ENCODE measurements at places on chromosomes 2 and 18. TPM values are rescaled to one million over a fixed set of nuclear protein-coding genes. Genes with fewer than 3 reads are reported as not detected.
A peak's percentile ranks its signal among the peaks of the same experiment; 100 is the strongest.

The ICA1L gene
- total RNA-seq, result 56.8 TPM

The REG3G gene
- 0.35 TPM for total RNA-seq

DNA sequence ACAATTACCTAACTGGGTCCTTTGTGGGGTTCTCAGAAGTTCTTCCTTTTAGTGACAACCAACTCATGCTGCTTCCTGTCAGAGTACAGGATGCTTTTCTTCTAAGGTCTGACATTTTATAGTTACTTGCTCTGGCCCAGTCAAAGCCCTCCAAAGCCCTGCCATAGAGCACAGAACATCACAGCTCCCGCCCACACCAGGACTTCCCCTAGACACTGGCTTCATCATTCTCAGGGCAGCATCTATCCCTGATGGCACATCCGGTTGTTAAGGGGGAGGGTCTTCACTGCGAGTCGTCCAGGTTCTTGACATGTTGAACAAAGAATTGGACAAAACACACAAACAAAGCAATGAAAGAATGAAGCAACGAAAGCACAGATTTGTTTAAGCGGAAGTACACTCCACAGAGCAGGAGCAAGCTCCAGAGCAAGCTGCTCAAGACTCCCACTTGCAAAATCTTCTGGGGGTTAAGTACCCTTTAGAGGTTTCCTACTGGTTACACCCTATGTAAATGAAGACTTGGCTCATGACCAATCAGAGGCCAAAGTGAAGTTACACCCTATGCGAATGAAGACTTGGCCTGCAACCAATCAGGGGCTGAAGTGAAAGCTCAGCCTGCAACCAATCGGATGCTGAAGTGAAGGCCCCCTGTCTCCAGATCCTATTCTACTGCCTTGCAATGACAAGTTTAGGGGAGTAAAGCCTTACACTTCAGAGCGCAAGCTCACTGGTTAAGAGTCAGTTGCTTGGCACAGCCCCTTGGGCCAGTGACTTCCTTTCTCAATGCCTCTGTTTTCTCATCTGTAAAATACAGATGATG is 79.0 kb downstream of the HDAC4 start:
- no peak overlapping the region for H3K4me3 ChIP-seq
- H3K36me3 ChIP-seq, result no peaks in the 10 kb centered on the region
- H3K27ac ChIP-seq, result peak overlapping the region; percentile 31

GRCh38 chr2:72934683-72935610 is 17.6 kb downstream of the EMX1 start:
- H3K27me3 ChIP-seq, result no peaks in the 10 kb centered on the region
- DNase-seq, result no peak
- no peak overlapping the region for H3K4me3 ChIP-seq
- H3K36me3 ChIP-seq, result no peaks in the 10 kb centered on the region

- no peak overlapping the region for H3K27ac ChIP-seq
- H3K4me3 ChIP-seq, result no peak overlapping the region
- DNase-seq, result no peak
- no peaks in the 10 kb centered on the region for H3K36me3 ChIP-seq
- no peaks in the 10 kb centered on the region for H3K27me3 ChIP-seq
Observed at GRCh38 chr2:4930704-4931103, 761.5 kb upstream of the SOX11 start.

DNA sequence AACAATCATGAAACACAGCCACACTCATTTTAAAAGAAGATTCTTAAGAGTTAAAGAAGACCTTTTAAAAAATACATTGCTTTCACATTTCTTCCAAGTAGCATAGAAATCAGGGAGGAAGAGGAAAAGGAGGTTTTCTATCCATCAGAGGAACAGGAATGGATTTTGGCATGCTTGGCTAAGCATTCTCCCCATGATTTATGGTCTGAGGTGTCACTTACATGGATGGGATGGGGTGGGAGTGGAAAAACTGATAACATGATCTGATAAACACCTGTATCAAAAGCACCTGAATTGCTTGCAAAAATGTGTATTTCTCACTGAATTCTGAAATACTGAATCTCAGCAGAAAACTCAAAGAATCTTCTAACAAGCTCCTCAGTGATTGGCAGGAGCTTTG is 265.9 kb downstream of the NRXN1 start:
- H3K4me3 ChIP-seq, result no peak overlapping the region
- H3K36me3 ChIP-seq, result no peaks in the 10 kb centered on the region
- no peaks in the 10 kb centered on the region for H3K27me3 ChIP-seq
- no peak overlapping the region for H3K27ac ChIP-seq

DNA sequence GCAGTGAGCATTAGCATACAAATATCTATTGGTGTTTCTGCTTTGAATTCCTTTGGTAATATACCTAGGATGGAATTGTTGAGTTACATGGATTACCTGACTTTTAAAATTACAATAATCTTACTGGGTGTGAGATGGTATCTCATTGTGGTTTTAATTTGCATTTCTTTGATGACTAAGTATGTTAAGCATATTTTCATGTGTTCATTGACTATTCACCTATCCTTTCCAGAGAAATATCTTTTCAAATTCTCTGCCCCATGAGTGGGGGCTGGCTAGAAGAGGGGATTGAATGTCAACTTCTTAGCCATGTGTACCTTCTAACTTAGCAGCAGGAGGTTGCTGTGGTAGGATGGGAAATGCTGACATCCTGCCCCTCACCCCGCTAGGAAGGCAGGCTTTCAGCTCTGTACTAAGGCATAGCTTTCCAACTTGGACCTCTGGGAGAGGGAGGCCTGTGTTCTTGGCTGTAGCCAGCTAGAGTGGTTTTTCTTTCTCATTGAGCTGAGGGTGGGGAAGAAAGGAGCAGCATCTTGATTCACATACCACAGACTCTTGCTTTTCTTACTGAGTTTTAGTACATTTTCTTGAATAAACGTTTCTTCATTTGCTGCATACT is 63.3 kb upstream of the TTC27 start:
- H3K27me3 ChIP-seq, result no peaks in the 10 kb centered on the region
- H3K4me3 ChIP-seq, result no peak overlapping the region
- no peak for DNase-seq
- no peaks in the 10 kb centered on the region for H3K36me3 ChIP-seq

DNA sequence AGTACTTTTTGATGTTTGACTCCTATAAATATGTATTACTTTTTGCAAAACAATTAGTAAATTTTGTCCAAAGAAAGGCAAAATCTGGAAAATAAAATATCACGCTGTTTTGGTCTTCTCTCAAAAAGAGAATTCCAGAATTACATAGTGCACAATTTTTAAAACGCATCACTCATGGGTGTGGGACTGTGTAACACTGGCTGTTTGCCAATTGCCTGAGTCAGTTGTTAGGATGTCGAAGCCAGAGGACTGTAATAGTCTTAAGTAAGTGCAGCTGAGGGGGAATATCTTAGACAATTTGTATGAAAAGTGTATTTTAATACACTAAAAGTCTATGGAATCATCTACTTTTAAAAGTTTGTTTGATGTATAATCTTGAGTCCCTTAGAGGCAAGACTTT is 24.1 kb upstream of the EPHA4 start:
- no peak overlapping the region for H3K27ac ChIP-seq
- H3K4me1 ChIP-seq, result no peaks in the 10 kb centered on the region

GRCh38 chr2:105882341-105882740 is 137.6 kb downstream of the NCK2 start:
- no peaks in the 10 kb centered on the region for H3K27me3 ChIP-seq
- H3K36me3 ChIP-seq, result no peaks in the 10 kb centered on the region
- no peak overlapping the region for H3K27ac ChIP-seq
- H3K4me3 ChIP-seq, result no peak overlapping the region
- peaks cover 3% of the 10 kb centered on the region for H3K4me1 ChIP-seq
